ENCODE measurements at places on chromosomes 5 and 9. TPM values are rescaled to one million over a fixed set of nuclear protein-coding genes. Genes with fewer than 3 reads are reported as not detected.

GRCh38 chr9:98074115-98074990, 17.8 kb downstream of the NANS start:
- peaks cover 26% of the 10 kb centered on the region for H3K36me3 ChIP-seq
- H3K4me3 ChIP-seq: no peak overlapping the region

Gene QRFP
- total RNA-seq: not detected

Gene PCDHGA5
- 0.05 TPM for total RNA-seq

Gene PDZD2
- not detected for total RNA-seq
